Omental fat pad (tissue), 4 donors: ENCODE measurements at places on chromosomes 2 and 18. TPM values are rescaled to one million over a fixed set of nuclear protein-coding genes. Genes with fewer than 3 reads are reported as not detected.

- no peak for DNase-seq
Observed at GRCh38 chr2:134327367-134327766, 73.5 kb downstream of the MGAT5 start.

- DNase-seq = no peak
Observed at GRCh38 chr18:39681061-39681460, 2115.5 kb upstream of the CELF4 start.

DNA sequence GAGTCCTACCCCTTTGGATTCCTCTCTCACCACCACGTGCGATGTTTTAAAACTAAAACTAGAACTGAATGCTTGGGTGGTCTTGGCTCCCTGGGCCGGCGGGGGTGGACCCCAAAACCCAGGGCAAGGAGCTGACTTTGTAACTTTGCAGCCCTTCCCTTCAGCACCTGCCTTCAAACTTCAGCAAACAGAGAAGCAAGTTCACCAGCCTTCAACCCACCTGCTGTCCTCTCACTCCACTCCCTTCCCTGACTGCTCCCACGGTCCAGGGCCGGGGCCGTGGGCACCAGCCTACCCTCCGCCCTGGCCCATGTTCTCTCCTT lies 54.5 kb downstream of the COL6A3 start:
- no peak for DNase-seq

DNA sequence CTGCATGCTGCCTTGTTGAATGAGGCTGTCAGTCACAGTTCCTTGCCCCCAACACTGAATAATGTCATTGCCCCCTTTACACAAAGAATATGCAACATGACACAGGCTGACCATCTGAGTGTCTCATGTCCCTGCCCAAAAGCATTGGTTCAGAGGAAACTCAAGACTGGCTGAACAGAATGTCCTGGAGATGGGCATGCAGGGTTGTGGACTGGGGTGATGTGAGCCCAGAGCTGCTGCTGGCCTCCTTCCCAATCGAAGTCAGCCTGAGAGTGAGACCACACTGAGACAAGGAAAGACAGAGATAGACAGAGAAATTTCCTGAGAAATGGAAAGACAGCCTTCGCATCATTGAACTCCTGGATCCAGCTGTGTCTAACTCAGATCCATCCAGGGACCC lies 110.1 kb downstream of the PID1 start:
- DNase-seq = no peak

DNA sequence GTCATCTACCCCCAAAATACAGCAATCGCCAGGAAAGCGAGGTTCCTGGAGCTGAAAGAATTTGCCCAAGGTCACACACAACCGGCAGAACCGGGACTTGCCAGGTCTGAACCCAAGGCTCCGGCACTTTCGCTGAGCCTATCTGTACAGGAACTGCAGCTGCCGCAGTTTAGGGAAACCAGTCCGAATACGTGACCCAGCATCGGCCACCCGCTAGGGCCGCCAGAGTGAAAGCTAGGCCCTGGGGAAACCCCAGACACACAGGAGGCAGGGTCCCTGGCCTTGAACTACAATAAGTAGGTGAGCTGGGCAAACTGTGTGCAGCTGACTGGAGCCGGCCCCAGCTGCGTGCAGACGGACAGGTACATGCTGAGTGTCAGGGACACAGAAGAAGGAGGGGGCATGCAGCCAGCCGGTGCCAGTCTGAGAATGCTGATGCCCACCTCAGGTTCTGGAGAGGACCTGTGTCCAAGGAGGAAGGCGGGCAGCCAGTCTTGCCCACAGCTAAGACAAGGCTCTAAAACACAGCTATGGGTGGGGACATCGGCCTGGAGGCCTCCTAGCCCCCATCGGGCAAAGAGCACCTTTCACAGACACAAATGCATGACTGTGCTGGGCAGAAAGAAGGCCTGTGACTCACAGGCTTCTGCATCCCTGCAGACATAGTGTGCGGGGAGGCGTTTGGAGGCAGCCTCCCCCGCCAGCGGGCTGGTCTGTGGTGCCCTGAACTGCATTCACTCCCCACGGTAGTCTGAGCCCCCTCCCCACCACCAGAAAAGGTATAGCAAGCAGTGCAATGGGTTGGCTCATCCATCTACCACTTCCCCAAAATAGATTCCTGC lies 107.4 kb upstream of the ID2 start:
- no peak for DNase-seq

AFG3L2 gene
- total RNA-seq = 41.9 TPM

DNA sequence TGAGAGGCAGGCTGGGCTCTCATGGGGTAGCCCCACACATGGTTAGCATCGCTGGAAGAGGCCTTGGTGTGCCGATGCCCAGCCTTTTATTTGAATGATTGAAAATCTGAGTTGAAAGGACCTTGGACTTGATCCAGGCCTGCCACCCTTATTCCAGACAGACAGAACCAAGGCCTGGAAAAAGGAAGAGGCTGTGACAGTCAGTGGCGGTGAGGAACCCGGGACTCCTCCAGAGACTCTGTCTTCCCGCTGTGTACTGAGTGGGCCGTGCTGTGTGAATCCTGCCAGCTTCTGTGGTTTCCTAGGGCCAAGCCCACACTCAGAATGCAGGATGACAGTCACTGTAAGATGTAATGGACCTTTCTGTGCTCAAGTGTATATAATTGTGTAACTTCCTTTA lies 218.5 kb downstream of the LDLRAD4 start:
- no peak for DNase-seq

TEX44 gene
- not detected for total RNA-seq

SP5 gene
- total RNA-seq = not detected

- DNase-seq = no peak
Observed at GRCh38 chr2:216082805-216083204, 1.1 kb downstream of the TMEM169 start.
